ENCODE measurements at places on chromosomes 7 and 10.

DNA sequence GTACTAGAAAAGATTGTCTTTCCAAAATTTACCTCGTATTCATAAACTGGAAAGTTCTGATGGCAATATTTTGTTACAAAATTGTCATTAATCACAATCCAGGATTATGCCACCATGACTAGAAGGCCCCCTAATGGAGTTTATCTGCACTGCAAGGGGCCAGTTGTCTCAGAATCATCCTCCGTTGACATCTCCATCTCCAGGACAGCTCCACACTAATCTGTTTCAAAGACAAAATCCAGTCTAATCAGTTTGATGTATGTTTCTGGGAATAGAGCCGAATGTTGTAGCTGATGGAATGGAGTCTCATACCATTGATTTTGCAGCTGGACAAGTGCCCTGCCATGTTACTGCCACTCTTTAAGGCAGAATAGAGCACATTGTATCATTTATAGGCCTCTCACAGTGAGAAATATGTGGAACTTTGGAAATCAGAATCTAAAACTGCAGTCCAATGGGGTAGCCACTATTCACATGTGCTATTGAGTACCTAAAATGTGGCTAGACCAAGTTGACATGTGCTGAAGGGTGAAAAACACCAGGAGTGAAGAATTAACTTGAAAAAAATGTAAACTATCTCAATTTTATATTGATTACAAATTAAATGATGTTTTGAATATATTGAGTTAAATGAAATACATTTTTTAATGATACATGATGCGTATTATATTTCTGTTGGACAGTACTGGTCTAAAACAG lies 38.3 kb upstream of the TOMM7 start:
- no peak for DNase-seq

DNA sequence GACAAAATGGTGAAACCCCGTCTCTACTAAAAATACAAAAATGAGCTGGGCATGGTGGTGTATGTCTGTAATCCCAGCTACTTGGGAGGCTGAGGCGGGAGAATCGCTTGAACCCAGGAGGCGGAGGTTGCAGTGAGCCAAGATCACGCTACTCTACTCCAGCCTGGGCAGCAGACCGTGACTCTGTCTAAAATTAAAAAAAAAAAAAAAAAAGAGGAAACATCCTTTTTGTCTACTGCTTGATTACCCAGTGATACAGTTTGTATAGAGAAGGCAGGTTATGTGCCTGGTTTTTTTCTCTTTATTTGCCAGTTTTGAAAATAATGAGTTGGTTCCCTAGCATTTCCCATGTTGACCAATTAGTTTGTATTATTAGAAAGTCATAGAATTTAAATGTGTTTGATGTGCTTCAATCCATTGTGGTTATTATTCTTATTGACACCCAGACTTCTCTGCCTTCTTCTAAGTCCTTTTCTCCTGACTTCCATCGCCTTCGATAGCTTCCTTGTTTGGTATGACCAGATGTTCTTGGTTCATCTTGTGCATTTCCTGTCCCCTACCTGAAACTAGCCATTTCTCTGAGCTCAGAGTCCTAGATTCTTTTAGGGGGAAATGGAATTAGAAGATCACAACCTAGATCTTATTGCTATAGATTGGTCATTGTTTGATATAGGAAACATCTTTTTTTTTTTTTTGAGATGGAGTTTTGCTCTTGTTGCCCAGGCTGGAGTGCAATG lies 43.2 kb downstream of the VKORC1L1 start:
- DNase-seq: no peak

- DNase-seq: no peak
These were observed 95.8 kb downstream of the CHST15 start for GRCh38 chr10:123997486-123998196.

- no peak for DNase-seq
These were observed 315.7 kb downstream of the NRG3 start for GRCh38 chr10:82190432-82191260.

DNA sequence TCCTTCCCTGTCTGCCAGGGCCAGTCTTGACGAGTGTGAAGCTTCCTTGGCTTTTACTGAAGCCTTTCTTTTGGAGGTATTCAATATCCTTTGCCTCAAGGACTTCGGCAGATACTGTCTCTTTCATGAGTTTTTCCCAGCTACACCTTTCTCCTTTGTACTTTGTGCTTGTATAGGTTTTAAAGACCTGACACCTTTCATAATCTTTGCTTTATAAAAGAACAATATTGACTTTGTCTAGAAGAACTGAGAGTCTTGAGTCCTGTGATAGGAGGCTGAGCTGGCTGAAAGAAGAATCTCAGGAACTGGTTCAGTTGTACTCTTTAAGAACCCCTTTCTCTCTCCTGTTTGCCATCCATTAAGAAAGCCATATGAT lies 41.3 kb upstream of the CC2D2B start:
- DNase-seq: no peak

GRCh38 chr7:81415181-81415580 lies 354.7 kb downstream of the HGF start:
- no peak for DNase-seq

- DNase-seq: no peak
These were observed 17.1 kb upstream of the TSPAN15 start for GRCh38 chr10:69434169-69434568.

DNA sequence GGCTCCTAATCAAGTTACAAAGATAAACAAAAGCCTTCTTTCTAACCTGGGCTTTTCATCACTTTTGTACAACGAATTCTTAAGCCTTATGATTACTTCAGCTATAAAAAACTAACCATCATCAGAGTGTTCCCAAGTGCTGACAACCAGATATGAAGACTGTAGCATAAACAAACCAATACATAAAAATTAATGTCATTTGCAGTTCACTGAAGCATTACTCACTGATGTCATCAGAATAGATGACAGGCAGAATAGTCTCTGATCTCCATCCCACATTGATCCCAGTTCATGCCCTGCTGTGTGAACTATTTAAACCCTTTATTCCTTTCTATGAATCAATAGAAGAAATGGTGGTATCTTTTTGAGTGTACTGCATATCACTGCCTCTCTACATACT lies 84.4 kb downstream of the DNAJC1 start:
- DNase-seq: no peak

Data from stimulated activated CD4-positive, alpha-beta T cell treated with anti-CD3 and anti-CD28 coated beads, Interleukin-15, amount 100 ng/mL, for 1 hour (primary cell).